ENCODE measurements at places on chromosomes 13 and 19. TPM values are rescaled to one million over a fixed set of nuclear protein-coding genes. Genes with fewer than 3 reads are reported as not detected.

FAM83E gene
- total RNA-seq, result 2.6 TPM

SMAD9 gene
- 1.6 TPM for total RNA-seq

CCNA1 gene
- total RNA-seq, result 0.37 TPM

DNA sequence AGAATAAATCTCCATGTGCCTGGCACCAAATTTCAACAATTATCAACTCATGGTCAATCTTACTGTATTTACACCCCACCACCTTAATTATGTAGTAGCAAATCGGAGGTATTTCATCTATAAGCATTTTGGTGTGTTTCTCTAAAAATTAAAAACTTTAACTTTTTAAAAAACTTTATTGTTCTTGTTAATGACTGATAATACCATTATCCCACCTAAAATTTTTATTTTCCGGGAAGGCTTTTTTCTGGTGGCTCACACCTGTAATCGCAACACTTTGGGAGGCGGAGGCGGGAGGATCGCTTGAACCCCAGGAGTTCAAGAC is 453 bp upstream of the PDCD2L start:
- no peak for DNase-seq

DNA sequence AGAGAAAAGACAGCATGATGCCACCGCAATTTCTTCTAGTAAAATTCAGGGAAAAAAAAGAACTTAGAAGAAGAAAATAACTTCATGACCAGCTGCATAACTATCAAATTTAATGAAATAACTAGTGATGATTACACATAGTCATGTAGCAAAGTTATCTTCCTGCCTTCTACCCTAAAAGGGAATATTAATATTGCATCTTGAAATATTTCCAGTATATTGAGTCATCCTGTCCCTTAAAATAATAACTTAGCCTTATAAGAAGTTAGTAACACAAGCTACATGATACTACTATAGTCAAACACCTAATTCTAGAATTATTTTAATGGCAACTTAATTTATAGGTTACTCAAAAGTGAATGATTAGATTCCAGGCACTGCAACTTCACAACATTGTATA is 289.2 kb downstream of the KLF12 start:
- DNase-seq, result no peak

- DNase-seq, result peak; percentile 93
Observed at GRCh38 chr19:955803-956765, 28.1 kb upstream of the WDR18 start.

DNA sequence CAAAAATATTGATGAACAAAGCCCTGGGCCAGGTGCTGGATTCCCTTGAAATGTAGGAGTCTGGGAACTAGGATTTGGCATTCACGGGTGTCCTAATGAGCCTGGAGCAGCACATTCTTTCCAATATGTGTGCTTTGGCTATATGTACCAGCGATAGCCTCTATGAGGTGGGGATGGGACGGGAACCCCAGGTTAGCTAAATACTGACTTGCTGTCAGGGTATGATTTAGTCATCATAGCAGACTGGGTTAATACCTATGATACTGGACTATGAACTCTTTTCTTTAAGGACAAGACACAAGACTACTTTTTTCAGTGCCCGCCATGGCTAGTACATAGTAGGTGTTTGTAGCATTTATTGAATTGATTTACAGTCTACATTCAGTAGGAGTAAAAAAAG is 152.7 kb downstream of the KCNRG start:
- no peak for DNase-seq

DNA sequence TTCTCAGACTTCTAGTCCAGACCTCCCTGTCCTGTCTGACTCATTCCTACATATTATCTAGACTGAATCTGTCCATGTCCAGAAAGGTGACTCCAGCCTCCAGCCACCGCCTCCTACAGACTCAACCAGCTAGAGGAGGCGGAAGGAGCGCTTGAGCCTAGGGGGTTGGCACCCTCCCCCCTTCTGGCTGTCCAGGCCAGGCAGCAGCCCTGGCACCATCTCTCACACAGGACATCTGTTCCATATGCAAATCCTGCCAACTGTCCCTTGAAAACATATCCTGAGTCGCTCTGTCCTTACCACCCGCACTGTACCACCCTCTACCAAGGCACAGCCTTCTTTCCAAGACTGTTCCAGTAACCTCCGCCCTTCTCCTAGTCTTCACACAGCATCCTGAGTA is 150.7 kb upstream of the WASF3 start:
- DNase-seq, result no peak

DNA sequence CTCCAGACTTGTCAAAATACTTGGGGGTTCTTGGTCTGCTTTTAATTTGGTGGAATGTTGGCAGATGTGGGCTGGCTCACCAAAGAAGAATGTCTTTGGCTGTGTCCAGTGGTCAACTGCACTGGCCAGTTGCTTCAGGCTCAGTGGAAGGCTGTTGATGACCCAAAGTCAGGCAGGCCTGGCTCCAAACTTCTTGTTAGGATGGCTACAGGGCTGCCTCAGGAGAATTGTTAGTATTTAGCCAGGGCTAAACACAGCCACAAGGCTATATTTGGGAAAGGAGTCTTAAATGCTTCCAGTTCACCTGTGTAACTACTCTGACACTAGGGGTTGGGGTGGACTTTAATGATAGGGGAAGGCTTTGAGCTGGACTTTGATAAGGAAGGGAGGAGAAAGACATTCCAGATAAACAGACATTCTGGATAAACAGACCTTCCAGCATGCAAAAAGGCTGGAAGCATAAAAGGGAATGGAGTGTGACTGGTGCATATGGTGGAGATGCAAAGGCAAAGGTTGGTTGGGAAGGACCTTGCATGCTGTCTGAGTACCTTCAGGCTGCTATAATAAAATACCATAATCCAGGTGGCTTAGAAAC is 116.8 kb downstream of the FOXO1 start:
- DNase-seq, result no peak

GRCh38 chr19:17821190-17821589 is at the start of gene INSL3:
INSL3 (minus strand) TSS chr19:17821519; CDS start chr19:17821506, 13 bp downstream.
- DNase-seq, result no peak

DNA sequence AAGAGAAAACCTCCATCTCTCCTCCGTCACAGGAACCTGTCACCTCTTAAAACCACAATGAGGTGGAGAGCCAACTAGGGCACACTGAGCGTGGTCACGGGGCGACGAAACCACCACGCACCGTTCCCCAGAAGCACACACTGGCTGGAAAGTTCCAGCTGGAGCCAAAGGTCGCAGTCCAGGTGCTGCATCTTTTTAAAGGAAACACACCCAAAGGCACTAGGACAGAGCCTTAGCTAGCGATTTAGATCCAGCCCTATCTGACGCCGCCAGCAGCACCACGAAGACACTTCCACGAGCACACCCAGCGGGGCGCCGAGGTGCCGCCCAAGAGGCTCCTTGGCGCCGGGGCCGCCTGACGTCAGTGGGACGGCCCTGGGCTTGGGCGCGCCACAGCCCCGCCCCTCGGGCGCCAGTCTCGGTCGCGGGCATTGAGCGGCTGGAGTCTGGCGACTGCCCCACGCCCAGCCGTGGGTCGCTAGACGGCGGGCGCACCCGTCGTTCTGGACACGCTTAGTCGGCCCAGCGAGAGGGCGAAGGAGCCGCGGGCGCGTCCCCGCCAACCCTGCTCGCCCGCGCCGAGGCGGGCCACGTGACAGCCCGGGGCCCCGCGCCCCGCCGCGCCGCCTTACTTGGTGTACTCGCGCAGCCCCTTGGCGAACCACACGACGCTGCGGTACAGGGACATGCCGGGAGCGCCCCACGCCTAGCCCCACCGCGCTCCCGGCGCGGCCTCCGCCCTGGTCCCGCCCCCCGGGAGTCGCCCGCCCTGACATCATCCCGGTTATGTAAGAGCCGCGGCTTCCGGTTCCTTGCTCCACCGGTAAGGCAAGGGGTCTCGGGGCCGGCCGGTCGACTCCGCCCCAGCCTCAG is at the start of gene DHRS12:
TSS of gene DHRS12 (minus strand) at position 742 of the 873 bp plus-strand sequence. CDS start 4,504 bp downstream, outside the sequence.
- peak; percentile 85 for DNase-seq

GRCh38 chr19:55173714-55174409 is 6.2 kb downstream of the SYT5 start:
- peak; percentile 89 for DNase-seq

- peak; percentile 94 for DNase-seq
Observed at GRCh38 chr19:37468961-37469777, at the start of gene ZNF570. ZNF570 (plus strand) TSS chr19:37469356; CDS start chr19:37470355, 999 bp downstream.

GRCh38 chr19:3536429-3537100 is 2.4 kb upstream of the TEKTIP1 start:
- DNase-seq, result no peak

GRCh38 chr19:408441-408901 is 476 bp downstream of the C2CD4C start:
- no peak for DNase-seq

GRCh38 chr13:98447881-98448641 is 128.8 kb downstream of the STK24 start:
- peak; percentile 90 for DNase-seq

- DNase-seq, result no peak
Observed at GRCh38 chr13:109146393-109146792, 517.0 kb downstream of the MYO16 start.

DNA sequence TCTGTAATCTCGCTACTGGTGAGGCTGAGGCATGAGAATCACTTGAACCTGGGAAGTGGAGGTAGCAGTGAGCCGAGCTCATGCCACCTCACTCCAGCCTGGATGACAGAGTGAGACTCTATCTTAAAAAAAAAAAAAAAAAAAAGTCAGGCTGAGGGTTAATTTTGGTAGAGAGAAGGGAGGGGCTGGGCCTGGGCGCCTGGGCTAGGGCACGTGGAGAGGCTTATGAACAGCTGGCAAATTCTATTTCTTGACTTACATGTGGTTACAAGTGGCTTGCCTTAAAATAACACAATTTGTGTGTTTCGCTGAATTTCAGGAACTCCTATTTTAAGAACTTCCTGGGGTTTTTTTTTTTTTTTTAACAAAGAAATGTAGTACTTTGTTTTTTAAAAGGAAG is 47.6 kb upstream of the MAP3K10 start:
- DNase-seq, result no peak

DNA sequence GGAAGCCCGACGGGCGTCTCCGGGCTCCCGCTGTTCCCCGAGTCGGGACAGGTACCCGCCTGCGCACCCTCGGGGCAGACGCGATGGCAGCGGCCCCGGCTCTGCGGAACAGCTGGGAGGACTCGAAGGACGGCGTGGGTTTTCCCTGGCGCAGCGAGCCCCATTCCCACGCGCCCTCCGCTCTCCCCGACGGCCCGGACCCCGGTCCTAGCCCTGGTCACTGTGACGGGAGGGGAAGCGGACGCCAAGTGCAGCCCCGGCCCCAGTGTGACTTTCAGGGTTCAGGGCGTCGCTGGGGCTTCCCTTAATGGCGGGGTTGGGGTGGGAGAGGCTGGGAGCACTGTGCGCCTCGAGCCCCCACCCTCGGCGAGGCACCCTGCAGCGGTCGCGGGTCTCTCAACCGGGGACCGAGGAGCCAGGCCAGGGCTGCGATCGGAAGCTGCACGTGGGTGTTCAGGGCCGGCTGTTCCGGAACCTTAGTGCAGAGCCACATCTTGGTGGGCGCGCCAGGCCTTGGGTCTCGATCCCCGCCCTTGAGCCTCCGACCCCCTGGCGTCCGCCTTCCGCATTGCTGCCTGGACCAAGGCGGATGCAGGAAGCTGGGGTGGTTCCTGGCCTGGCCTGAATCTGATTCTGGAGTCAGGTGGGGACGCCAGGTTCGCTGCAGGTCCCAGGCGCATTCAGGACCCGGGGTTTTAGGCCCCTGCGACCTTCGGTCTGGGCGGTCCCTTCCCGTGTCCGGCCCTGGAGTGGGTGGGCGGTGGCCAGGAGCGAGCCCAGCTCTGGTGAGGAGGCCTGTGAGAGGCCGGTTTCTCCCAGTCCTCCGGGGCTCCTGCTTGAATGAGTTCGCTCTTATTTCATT is 3.5 kb downstream of the LGALS7B start:
- no peak for DNase-seq

DNA sequence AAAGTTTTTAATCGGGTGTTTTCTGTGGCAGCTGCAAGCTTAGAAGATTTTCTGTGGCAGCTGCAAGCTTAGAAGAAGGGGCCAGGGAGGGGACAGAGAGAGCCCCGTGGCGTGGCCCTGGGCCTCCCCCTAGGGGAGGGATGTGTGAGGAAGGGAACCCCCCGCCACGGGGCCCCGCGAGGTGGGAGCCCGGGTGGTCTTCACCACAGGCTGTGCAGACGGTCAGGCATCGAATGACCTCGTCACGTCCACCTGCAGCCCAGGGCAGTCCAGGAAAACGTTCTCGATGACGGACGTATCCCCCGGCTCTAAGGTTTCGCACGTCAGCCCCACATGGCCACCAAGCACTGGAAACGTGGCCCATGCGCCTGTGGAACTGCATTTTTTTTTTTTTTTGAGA is 8.6 kb downstream of the POLR2E start:
- DNase-seq, result no peak

- DNase-seq, result no peak
Observed at GRCh38 chr19:18319591-18320135, 3.2 kb downstream of the LSM4 start.

GRCh38 chr19:11444059-11444458 is 8.6 kb downstream of the PRKCSH start:
- no peak for DNase-seq

GRCh38 chr19:33416307-33417215 is 43.1 kb downstream of the CEBPG start:
- DNase-seq, result peak; percentile 81

- DNase-seq, result no peak
Observed at GRCh38 chr19:31013384-31014020, 335.7 kb downstream of the TSHZ3 start.

RASGRP4 gene
- total RNA-seq, result 0.09 TPM

DNA sequence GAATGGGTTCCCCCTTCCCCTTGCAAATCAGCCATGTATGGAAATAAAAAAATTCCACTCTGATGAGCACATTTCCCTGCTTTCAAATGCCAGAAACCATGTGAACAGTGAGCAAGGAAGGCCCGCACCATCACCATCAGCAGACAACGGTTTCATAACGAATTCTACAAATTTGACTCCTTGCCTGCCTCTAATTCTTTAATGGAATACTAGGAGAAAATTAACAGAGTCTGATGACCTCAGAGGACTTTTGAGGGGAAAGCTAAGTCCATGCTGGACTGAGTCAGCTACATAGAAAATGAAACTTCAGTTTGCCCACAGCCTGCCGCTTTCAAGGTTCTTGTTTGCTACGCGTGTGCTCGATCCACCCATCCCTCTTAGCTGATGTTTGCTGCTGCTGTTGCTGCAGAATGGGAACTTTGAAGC is 46.7 kb upstream of the KL start:
- no peak for DNase-seq

KLK12 gene
- total RNA-seq, result not detected

DNA sequence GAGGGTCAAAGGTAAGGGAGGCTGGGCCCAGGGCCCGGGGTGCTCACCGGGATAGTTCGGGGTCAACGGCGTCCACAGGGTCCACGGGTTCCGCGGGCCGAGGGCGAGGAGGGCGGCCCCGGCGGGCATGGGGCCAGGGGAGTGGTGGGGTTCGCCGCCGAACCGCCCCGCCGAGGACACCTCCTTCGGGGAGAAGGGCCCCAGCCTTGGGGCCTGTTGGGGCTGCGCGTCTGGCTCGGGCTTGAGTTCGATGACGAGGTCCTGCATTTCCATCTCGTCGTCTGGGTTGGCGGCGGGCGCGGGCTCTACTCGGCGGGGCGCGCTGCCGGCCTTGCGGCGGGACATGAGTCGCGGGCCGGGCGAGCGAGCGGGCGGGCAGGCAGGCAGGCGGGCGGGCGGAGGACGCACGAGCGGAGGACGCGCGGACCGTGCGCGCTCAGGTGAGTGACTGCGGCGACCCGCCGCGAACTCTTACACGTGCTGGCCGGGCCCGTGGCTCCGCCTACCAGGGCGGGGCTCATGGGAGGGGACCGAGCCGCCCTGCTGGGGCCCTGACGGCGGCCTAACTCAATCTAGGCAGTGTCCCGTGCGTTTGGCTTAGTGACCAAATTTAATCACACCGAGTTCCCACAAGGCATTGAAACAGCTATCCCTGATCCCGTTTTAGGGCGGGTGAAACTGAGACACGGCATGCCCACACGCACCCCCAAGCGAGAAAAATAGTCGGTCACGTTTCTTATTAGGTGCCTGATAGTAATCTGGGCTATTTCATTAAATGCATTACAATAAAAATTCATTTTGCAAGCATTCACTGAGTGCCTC is at the start of gene ZNF296:
TSS of gene ZNF296 (minus strand) at position 450 of the 822 bp plus-strand sequence. CDS start at position 345, 105 bp downstream.
- DNase-seq, result peak; percentile 91

Measured in neural progenitor cell (in vitro differentiated cells).